ENCODE measurements at places on chromosomes 2 and 18.

GRCh38 chr2:46980786-46981573 lies 65.4 kb upstream of the MCFD2 start:
- DNase-seq = no peak

DNA sequence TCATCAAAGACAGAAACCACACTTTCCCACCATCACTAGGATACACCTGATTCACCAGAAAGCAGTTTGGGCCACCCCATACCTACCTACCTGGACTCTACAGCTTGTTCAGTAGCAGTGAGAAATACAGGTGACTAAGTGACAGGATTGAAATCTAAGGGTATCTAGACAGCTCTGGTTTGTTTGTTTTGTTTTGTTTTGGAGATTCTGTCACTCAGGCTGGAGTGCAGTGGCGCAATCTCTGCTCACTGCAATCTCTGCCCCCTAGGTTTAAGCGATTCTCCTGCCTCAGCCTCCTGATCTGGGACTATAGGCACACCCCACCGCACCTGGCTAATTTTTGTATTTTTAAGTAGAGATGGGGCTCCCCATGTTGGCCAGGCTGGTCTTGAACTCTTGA lies 3.1 kb downstream of the TTC21B start:
- DNase-seq = no peak

DNA sequence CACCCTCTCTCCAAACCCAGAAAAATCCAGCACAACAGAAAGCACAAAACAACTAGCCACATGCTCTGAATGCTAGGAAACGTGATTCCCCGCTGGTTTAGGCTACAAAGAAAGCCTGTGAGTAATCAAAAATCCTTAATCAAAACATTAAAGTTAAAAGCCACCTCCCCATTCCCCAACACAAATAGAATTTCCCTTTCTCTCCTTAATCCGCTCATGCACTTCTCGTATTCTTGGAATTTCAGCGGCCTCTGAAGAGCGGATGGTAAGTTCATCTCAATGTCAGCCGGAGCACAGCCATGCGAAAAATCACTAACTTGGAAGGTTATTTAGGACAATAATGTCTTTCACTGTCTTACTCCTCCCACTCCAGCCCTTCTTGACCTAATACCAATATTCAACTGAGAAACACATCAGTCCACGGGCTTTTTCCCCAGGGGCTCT lies 126.7 kb downstream of the OSBPL1A start:
- no peak for DNase-seq

DNA sequence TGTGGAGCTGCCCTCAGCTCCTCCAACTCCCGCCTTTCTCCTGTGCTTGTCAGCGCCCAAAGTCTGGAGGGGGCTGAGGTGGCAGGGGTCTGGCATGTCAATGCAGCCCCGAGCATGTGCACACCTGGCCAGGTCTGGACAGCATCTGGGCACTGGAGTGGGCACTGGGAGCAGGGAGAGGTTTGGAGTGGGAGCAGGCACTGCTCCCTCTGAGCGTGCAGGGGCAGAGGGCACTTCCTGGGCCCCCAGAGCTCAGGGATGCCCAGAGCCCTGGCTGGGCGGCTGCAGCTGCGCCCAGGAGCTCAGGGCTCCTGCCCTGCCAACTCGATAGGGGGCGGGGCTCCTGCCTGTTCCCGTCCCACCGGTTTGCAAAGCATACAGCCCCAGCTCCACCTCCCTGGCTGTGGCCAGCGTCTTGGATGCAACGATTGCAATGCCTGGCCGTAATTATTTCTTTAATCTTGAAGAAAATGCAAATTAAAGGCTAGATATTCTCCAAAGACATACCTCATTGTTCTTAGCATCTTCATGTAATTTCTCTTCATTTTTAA lies 57.4 kb upstream of the LDAH start:
- DNase-seq = no peak
